NCI-H226 (cell line): ENCODE measurements at places on chromosomes 4 and X.
A peak's percentile ranks its signal among the peaks of the same experiment; 100 is the strongest.

- no peak for DNase-seq
Observed at GRCh38 chr4:56799161-56799759, 22.2 kb downstream of the SPINK2 start.

GRCh38 chr4:186297013-186297645, 31.1 kb downstream of the F11 start:
- no peak for DNase-seq

GRCh38 chrX:69142788-69143469, 22.3 kb downstream of the PJA1 start:
- no peak for DNase-seq

DNA sequence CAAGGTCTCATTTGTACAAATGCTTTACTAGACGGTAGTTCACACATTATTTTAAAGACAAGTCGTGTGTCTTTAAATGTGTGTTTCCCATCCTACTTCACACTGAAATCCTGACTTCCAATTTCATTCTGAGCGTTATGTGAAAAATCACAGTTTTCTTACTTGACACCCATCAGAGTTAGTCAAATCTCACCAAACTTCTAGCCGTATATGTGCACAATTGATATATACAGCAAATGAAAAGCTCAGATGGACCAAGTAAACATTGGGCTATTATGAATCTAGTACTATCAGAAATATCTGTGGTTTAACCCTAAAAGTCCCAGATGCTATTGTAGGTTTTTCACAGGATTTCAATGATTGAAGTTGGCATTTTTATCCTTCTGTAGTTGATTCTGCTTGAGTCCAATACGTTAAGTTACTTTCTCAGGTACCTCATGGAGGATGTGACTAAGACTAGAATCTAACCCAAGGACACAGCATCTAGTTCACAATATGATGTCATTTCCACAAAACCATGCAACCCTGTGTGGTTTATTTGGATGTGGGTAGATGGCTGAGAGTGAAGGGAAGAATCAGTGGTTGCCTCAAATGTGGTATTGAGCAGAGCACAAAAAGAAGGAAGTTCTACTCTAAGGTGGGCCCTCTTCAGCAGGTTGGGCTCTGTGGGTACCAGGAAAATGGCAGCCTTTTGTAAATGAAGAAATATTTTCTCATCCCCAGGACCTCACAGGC, 22.1 kb upstream of the TRIM60 start:
- no peak for DNase-seq

DNA sequence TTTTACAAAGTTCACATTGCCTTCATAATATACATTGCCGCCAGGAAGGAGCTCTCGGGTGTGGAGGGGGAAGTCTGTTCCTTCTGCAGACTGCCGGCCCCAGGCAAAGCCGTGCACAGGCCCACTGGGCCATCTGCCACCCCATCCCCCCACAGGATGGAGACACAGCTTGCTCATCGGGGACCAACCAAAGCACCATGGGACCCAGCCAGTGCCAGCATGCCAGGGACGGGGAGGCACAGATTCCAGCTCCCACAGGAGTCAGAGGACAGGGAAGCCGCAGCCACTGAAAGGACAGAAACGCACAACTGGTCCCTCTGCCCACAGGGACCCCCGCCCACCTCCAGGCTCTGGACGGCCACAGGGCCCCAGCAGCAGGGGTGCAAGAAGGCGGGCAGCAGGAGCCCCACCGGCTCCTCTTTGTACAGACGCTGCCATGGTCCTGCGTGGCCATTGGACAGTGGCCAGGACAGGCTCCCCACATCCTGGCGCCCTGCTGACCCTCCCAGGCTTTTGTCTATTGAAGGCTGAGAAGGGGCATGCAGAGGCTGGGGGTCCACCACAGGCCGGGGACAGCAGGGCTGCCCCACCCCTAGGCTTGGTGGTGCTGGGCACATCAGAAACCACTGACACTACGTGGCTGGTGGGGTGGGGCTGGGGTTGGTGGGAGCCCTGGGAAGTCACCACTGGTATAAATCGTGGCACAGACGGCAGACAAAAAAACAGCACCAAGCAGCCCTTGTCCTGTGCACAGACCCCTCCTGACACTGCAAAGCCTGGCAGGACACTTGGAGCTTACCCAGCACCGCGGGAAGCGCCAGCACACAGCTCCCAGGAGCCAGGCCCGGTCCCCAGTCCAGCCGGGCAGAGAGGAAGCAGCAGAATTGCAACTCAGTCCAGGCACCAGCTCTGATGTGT, 89.0 kb downstream of the FAM53A start:
- DNase-seq: no peak

- DNase-seq: no peak
Observed at GRCh38 chr4:54959651-54960116, 165.7 kb downstream of the KDR start.

DNA sequence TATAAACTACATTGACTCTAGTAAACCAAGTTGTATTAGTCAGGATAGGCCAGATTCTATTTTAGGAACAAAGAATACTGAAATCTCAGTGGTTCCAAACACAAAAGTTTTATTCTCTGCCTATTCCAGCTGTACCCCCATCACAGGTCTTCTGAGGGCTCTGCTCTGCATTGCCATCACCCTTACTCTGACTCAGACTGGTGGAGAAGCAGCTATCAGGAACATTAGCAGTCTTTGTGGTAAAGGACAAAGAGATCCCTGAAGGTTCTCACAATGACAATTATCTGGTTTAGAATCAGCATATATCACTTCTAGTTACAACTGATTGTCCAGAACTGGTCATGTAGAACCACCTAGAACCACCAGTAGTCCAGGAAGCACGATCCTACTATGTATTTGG, 251.1 kb downstream of the GLUD2 start:
- no peak for DNase-seq

DNA sequence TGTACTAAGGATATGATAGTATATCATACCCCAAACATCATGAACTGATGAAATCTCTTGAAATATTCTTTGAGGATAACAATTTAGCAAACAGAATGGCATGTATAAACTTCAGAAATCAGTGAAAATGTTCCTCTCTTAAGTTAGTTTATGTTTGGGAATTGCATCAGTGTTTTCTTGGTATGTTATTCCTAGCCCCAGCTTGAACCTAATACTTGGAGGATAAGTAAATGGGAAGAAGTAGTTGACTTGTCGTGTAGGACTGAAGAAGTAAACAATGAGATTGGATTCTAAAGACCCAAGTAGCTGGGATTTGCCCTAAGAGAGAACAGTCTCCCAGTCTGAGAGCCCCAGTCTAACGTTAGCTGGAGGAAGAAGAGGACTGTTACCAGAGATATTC, 355.7 kb downstream of the GALNTL6 start:
- no peak for DNase-seq

DNA sequence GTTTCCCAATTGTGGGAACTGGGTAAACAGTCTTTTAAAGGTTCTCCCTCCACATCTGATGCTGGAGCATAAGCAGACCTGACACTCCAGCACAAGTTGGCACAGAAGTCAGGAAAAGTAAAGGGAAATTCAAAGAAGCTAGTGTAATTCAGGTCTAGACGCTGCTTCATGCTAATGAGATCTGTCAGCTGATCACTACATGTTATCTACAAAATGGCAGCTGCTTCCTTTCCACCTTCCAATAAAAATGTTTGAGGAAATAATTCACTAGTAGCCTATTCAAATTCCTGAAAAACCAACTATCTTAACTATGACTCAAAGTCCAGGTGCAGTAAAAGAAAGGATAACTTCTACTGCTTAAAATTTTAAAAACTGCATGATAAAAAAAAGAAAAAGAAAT, 29.3 kb downstream of the DCAF8L2 start:
- no peak for DNase-seq

GRCh38 chr4:141826260-141826659, 189.9 kb downstream of the IL15 start:
- peak; percentile 49 for DNase-seq

- DNase-seq: peak; percentile 73
Observed at GRCh38 chrX:134603806-134604700, 54.2 kb downstream of the PLAC1 start.

DNA sequence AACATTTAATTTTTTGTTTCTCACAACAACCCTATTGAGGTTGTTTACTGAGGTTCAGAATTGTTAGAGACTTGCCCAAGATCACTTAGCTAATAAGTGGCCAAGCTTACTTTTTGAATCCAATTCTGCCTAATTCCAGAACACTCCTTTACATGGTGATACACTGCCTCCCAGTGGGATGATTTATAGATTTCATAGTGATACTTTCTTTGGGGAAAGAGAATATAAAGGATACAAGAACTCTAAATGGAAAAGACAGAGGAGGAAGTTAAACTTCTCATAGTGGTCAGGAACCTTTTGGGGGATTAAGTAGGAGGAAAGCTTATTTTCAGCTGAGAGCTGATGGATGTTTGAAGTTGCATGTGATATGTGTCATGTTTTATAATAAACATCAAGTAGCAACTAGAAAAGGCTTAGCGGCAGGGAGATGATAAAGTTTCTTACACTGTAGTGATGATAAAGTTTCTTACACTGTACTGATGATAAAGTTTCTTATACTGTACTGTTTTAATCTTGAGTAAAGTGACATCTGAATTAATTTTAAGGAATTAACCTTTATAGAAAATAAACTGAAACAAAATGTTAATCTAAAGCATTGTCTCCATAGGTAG, 15.3 kb downstream of the STAG2 start:
- peak; percentile 12 for DNase-seq

DNA sequence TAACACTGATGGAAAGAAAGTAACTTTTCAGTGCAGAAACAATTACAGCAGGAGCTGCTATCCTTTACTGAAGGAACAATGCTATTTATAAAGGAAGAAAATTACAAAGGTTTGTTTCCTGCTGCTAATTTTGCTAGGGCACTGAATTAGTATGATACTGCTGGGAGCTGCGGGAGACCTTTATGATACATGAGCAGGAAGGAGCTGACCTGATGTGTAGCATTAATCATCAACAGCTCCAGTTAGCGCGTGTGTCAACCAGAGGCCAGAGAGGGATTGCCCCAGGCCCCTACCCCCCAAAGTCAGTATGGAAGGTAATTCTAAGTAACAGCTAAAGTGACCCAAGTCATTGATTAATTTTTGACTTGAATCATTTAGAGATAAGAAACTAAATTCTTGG, 728.9 kb downstream of the PCDH18 start:
- DNase-seq: no peak

DNA sequence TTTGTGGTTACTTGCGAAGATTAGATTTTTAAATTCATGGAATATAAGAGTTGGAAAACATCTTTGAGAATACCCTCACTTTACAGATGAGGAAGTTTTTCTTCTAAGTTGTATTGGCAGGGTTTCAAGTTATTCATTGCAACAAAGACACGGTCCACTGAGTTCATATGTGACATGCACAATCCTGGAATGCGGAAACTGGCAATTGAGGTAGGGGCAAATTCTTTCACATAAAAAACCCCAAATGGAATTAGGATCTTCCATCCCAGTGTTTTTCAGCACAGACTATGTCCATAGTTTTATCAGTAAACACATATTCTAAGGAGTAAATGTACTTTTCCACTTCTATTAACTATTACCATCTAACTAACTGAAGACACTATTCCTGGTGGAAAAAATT, 81.8 kb upstream of the NAP1L5 start:
- DNase-seq: no peak

GRCh38 chr4:81498046-81498445, 26.3 kb upstream of the RASGEF1B start:
- DNase-seq: no peak

GRCh38 chr4:73311428-73311827, 52.8 kb upstream of the ANKRD17 start:
- no peak for DNase-seq

GRCh38 chr4:183240581-183241321, 79.3 kb downstream of the CLDN22 start:
- no peak for DNase-seq

- DNase-seq: no peak
Observed at GRCh38 chr4:182022909-182023308, 220.3 kb upstream of the TENM3 start.

GRCh38 chr4:42806303-42806835, 86.1 kb upstream of the GRXCR1 start:
- DNase-seq: no peak

DNA sequence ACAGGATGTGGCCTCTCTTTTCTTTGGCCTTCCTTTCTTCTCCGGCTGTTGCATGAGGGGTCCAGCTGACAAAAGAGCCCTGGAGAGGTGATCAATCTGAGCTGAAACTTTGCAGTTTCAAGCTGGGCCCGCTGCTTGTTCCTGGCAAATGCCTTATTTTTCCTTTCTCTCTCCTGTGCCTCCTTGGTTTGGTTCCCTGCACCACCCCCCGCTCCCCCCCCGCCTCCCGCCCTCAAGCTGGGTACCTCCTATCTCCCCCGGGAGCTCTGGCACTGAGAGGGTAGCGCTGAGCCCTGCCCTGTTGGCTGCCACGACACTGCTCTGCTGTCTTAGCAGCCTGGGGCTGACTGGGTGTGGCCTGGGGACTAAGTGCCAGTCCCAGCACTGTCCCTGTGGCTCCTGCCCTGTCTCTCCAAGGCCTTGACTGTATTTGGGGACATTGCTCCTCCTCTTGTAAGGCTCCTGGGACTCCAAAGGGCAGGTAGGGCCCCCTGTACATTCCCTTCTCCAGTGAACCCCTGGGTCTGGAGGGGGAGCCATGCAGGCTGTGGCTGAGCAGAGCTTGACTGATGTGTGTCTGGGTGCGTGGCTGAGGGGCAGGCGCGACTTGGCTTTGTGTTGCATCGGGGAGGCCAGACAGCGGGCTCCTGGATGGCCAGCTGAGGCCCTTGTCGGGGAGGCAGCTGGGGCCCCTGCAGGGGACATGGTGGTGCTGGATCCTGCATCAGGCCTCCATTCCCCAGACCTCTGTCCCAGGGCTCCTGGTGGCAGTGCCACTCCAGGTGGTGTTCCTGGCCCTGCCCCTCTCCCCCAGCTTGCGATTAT, 1.1 kb downstream of the PLXNA3 start:
- no peak for DNase-seq

GRCh38 chrX:118496763-118497079, 1.1 kb downstream of the DOCK11 start:
- no peak for DNase-seq

GRCh38 chrX:149830192-149830873, 48.6 kb downstream of the MAGEA9 start:
- DNase-seq: no peak
